ENCODE measurements at places on chromosomes 12 and 14. TPM values are rescaled to one million over a fixed set of nuclear protein-coding genes. Genes with fewer than 3 reads are reported as not detected.

DNA sequence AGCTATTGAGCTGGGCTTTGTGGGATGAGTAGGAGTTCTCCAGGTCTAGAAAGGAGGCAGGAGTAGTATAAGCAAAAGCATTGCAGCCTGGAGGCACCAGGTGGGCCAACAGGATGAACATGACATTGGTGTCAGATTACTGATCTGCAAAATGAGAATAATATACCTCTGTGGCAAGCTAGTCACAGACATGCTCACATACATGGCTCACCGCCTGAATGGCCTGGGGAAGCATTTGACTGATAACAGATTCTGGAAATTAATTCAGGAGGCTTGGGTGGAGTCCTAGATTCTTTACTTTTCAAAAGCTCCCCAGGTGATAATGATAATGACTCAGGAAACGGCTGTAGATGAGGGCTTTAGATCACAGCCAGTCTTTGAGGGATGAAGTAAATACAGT is 709 bp downstream of the TCL1B start:
- no peak for DNase-seq

- no peak for DNase-seq
These were observed 932 bp downstream of the ADCY6 start for GRCh38 chr12:48787791-48788523.

- DNase-seq: no peak
These were observed 45.5 kb downstream of the PRIMA1 start for GRCh38 chr14:93742761-93743160.

- no peak for DNase-seq
These were observed 15.0 kb downstream of the KCTD10 start for GRCh38 chr12:109461846-109462756.

DNA sequence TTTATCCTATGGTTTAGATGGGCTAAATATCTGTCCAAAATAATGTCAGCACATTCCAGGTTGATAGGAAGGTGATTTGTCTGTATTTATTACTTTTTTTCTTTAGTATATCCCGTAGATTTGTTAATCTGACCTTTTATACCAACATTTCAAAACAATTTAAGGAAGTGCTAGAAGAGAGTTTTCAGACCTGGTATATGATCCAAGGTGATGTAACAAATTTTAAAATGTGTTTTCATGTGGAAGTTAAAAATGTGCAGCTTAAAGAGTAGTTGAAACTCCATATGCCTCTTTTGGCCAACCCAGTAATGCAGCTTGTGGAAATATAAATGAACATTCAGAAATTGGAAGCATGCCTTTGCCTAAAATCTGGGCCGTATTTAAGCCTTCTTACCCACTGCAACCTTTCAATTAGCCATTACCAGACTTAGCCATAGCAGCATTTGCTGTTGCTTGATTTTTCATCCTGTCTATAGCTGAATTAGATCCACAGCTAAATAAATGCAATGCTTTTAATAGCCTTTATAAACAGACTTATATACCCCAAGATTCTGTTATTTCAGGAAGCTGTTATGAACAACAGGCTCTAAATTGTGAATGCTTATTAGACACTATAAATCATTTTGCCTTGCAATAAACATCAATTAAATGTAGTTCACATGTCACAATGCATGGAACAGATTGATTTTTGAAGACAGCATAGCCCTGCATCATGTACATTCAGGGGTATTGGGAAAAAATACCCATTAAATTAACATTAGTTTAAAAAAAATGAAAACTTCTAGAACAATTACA is 271.2 kb downstream of the PDZRN4 start:
- no peak for DNase-seq

DNA sequence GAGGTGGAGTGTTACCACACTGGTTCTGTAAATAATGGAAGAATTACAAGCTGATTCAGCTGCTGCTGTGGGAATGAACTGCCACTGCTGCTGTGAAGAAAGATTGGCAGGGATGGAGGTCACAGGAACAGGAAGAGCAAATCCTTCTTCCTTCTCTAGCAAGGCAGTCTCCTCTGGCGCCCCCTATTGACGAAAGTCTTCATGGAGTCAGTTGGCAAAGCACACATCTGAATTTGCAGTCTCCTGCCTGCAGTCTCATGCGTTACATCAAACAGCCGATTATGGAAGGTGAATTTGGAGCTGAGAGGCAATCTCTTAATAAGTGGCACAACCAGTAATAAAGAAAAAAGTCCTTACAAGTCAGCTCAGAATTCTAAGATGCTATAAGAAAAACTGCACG is 106.0 kb upstream of the TMTC1 start:
- DNase-seq: no peak

DNA sequence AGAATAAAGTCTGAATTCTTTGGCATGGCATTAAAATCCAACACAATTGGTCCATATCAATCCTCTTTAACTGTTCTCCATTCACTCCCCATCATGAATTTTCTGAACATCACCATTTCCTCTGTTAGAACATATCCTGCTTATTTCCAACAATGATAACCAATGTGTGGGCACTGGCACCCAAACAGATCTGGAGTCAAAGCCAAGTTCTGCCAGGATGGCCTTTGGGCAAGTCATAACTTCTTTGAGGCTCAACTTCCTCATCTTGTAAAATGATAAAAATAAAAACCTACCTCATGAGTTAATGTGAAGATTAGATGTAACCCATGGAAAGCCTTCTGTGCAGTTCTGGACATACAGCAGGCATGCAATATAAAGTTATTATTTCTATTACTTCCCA is 12.5 kb downstream of the PAWR start:
- no peak for DNase-seq

DNA sequence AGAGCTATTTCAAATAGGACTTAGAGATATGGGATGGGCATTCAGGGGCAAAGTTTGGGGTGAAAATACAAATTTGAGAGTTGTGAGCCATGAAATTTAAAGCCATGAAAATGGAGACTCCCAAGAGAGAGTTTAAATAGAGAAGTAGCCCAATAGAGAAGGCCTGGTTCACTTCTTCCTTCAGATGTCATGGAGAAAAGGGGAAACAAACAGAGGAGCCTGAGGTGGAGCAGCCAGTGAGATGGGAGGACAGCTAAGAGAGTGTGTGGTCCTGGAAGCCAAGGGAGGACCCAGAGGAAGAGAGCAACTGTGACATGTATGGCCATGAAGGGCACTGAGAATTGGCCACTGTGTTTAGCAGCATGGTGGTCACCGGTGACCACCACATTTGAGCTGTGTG is 12.3 kb upstream of the DYNLL1 start:
- no peak for DNase-seq

GRCh38 chr14:72708708-72709475 is 185.0 kb downstream of the DPF3 start:
- no peak for DNase-seq

Gene RNASE13
- total RNA-seq: not detected

Gene SMIM41
- total RNA-seq: 0.45 TPM

Gene ASCL1
- total RNA-seq: not detected

Gene CMA1
- 1.4 TPM for total RNA-seq

Gene KRT75
- total RNA-seq: not detected
